ENCODE measurements at places on chromosomes 16 and 17.

DNA sequence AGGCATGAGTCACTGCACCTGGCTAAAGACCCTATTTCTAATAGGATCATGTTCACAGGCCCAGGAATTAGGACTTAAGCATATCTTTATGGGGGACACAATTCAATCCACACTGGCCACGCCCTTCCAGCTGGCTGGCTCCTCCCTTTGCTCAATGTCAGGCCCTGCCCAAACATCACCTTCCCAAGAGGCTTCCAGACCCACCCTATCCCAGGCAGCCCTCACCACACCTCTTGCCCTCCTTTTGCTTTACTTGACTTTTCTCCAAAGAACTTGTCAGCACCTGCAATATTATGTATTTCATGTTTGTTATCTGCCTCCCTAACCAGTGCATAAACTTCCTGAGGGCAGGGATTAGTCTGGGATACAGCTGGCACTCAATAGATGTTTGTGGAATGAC is 109.6 kb upstream of the CDH5 start:
- peak; percentile 19 for DNase-seq

GRCh38 chr17:76017481-76018339 is 9.4 kb downstream of the EVPL start:
- no peak for DNase-seq

DNA sequence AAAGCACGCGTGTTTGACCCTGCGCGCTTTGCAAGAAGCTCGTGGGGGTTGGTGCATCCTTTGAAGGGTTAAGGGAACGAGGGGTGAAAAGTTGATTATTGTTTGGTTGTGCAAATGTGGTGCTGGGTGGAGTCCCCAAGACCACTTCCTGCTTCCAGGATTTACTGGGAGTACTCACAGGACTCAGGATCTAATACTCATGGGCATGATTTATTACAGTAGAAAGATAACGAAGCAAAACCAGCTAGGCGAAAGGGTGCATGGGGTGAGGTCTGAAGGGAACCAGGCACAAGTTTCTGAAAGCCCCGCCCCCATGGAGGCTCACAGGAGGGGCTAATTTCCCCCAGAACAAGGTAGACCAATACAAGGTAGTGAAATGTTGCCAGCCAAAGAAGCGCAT is 58.8 kb downstream of the RPTOR start:
- DNase-seq = no peak

DNA sequence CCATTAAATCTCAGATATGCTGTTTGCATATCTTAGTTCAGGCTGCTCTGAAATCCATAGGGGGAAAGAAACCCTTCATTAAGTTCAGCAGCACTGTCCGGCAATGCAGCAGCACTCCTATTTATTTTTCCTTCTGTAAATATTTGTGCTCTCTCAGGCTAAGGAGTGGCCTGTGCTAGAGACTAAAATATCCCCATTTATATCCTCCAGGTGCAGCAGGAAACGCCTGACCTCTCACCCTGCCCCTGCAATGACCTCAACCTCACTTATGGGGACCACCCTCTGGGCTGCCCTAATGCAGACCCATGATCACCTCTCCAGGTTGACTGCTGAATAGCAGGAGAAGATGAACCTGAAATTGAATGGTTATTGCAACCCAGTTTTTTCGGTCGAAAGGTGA is 165.0 kb upstream of the ELAC2 start:
- no peak for DNase-seq

DNA sequence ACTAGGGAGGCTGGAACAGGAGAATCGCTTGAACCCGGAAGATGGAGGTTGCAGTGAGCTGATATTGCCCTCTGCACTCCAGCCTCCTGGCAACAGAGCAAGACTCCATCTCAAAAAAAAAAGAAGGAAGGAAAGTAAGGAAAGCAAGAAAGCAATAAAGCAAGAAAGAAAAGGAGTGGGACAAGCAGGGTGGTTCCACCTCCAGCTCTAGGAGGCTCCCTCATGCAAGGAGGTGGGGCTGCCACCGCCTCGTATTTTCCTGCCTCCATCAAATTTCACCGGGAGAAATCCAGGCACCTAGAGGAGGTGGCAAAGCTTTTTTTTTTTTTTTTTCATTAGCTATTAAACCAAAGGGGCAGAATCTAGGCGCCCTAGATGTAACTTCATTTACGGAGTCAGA is 1.0 kb downstream of the CYB561 start:
- DNase-seq = no peak

DNA sequence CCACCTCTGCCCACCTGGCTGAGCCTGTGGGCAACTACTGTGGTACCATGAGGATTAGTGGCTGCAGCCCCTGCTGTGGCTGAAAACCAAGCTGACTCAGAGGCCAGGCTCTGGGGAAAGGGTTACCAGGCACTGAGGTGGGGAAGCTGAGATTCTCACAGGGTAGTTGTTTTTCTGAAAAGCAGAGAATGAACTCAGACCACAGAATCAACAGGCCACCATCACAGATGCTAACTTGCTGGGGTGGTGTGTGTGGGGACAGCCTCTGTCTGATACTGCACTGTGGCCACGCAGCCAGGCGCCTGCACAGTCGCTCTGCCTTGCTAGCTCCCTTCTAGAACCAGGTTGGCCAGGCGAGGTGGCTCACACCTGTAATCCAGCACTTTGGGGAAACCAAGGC is 28.8 kb downstream of the NPLOC4 start:
- no peak for DNase-seq

DNA sequence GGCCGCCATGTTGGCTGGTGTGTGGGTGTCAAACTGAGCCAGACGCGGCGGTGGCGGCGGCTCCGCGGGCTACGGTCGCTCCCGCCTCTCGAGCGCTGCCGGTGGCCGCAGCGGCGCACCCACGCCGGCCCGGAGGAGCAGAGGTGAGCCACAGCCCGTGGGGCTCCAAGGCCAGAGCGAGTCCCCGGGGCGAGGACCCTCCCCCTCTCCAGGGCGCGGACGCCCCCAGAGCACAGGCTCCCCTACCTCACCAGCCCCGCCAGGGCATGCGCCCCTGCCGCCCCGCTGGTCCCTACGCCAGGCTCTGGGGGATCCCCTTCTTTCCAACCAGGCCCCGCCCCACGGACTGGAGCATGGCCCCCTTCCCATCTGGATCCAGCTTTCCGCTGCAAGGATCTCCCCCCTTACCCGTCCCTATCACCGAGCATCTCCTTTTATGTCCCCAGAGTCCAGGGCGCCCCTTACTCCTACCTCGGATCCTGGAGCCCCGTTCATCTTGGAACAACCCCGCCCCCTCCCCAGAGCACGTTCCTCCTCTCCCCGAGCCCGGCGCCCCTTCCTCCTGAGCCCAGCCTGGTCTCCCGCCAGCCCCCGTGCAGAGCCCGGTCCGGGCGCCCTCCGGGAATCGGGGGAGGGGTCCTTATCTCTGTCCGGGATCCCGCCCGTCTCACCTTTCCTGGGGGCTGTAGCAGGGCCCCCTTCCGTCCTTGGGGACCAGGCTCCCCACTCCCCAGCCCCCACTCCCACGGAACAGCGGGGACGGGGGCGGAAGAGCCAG is 412 bp downstream of the EPN2 start:
- peak; percentile 68 for DNase-seq

DNA sequence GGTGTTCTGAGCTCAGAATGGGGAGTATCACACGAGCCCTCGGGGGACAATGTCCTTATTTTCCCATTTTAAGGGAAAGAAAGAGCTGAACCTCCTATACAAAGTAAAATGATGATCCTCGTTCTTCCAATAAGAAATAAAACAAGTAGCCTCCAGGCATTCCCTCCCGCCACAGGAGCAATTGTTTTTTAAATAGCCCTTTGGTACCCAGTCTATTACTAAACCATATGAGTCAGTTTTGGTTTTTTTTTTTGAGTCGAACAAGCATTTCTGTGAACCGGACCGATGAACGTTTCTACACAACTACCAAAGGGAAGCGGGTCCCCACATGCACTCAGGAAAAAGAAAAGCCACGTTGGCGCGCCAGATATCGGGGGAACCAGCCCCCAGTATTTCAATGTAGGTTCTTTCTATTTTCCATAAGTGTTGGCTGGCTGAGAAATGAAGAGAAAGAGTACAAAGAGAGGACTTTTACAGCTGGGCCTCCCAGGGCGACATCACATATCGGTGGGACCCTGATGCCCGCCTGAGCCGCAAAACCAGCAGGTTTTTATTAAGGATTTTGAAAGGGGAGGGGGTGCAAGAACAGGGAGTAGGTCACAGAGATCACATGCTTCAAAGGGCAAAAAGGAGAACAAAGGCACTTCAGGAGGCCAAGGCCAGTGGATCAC is 3.8 kb upstream of the DCXR start:
- DNase-seq = no peak

GRCh38 chr16:68128577-68129305 is 43.6 kb downstream of the NFATC3 start:
- DNase-seq = peak; percentile 69

GRCh38 chr16:57084996-57085395 is 7.4 kb upstream of the CPNE2 start:
- DNase-seq = no peak

DNA sequence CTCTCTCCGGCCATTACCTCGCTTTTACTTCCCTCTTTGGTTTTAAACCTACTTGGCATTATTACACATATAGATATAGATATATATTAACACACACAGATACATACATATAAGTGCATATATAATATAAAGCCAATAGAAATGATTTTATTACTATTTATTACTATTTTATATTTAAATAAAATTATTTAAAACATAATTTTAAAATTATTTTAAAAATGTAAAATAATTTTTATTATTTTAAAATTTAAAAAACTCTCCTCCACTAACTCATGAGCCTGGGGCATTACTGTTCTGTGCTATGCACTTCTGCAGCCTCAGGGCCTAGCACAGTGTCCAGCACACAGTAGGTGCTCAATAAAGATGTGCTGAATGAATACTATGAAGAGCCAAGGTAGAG is 200.9 kb downstream of the SLC39A11 start:
- DNase-seq = no peak

- DNase-seq = no peak
These were observed 67.4 kb downstream of the CYB561 start for GRCh38 chr17:63378411-63379375.

GRCh38 chr17:79064026-79064425 is 10.6 kb upstream of the ENGASE start:
- DNase-seq = no peak

DNA sequence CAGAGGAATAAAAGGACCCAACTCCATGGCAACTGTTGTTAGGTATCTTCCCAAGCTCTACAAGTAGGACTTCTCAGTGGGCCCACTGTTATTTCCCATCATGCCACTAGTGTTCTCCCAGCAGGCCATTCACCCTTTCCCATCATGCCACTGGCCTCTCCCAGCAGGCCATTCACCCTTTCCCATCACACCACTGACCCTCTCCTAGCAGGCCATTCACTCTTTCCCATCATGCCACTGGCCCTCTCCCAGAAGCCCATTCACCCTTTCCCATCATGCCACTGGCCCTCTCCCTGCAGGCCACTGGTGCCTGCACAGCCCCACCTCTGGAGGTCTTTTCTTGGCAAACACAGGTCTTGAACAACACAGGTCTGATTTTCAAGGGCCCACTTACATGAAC is 36.3 kb downstream of the IFT140 start:
- no peak for DNase-seq

GRCh38 chr16:50389900-50390299 is 21.1 kb upstream of the BRD7 start:
- no peak for DNase-seq

GRCh38 chr17:1229349-1229899 is 40.8 kb upstream of the BHLHA9 start:
- peak; percentile 93 for DNase-seq

DNA sequence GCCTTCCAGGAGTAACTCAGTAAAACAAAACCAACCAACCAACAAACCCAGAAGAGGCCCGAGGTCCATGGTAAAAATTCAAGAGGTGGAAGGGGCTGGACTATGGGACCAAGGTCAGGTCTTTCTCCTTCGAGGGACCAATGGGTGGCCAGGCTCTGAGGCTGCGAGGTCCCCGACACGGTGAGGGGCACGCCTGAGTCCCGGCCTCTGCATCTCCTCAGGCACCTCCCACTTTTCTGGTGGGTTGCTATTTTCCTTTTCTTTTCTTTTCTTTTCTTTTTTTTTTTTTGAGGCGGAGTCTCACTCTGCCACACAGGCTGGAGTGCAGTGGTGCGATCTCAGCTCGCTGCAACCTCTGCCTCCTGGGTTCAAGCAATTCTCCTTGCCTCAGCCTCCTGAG is 18.0 kb downstream of the CD7 start:
- no peak for DNase-seq

- no peak for DNase-seq
These were observed 8.3 kb downstream of the FLII start for GRCh38 chr17:18250259-18250658.

DNA sequence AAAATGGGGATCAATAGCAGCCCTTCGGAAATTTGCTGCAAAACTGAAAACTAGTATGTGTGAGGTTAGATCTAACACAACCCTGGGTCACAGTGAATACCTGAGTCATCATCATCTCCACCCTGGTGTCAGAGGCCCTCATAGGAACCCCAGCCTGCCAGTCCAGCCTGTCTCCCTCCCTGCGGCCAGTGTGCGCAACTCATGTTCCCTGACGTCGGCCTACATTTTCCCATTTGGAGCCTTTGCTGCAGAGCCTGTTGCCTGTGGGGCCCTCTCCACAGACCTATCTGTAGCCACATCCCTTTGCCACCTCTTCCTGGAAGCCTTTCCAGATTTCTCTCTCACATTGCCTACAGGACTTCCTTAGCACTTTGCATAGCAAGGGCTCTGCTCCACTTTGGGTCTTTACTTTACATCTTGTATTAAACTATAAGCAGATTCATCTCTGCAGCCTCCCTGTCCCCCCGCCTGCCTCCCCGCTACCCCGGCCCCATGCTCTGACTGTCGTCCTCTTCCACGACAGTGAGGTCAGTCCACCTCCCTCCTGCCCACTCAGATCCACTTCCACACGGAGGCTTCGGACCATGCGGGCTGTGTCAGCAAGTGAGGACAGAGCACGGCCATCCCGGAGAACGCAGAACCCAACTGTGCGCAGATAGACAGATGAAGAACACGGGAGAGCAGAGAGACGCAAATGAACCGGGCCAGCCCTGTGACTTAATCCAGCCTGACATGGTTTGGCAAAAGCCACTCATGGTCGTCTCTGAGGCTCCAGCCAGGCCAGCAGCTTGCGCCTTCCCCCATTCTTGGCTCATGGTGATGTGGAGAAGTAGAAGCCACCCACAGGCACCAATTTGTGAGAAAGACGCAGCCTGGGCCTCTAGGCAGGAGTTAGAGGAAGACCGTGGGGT is 31.0 kb downstream of the NGFR start:
- no peak for DNase-seq

GRCh38 chr16:25037221-25037620 is 22.1 kb upstream of the ARHGAP17 start:
- DNase-seq = no peak

- no peak for DNase-seq
These were observed 51.0 kb upstream of the GPRC5B start for GRCh38 chr16:19935694-19936093.

GRCh38 chr17:57115916-57116315 is 30.9 kb downstream of the AKAP1 start:
- DNase-seq = no peak

All from upper lobe of right lung (tissue), 1 donor.